ENCODE measurements at places on chromosomes 12 and 14.

- DNase-seq = no peak
These were observed 3.1 kb upstream of the PNMA1 start for GRCh38 chr14:73717266-73717665.

- DNase-seq = no peak
These were observed 159.7 kb upstream of the PWP1 start for GRCh38 chr12:107525719-107526554.

DNA sequence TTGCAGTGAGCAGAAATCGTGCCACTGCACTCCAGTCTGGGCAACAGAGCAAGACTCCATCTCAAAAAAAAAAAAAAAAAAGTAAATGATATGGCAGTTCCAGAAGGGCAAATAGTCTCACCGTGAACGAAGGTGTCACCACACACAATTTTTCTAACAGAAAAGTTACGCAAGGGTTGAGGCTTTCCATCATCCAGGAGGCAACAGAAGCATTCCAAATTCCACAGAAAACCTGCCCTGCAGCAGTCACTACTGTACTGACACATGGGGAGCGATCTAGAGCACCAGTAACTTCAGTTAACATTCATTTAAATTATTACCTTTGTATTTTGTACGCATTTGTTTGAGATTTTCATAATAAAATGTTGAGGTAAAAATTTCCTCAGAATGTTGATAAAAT is 24.8 kb downstream of the TMCC3 start:
- no peak for DNase-seq

DNA sequence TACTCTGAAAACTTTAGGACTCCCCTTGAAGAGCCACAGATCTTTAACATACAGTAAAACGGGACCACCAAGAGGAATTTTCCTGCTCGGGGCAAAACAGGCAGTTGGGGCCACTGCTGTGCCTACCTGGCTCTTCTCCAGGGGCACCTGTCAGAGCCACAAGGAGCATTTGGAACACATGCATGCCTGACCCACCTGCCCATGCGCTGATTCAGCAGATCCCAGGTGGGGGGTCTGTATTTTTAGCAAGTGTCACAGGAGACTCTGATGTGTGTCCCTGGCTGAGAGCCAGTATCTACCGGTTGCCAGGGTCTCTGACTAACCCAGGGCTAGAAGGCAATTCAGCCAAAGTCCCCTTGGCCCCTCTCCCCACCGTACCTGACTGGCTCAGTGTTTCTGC is 6.5 kb downstream of the CTDSP2 start:
- DNase-seq = no peak

- no peak for DNase-seq
These were observed 691.6 kb upstream of the FBXO33 start for GRCh38 chr14:40123816-40124215.

GRCh38 chr12:115817389-115817788 is 460.1 kb downstream of the MED13L start:
- DNase-seq = no peak

GRCh38 chr12:24172773-24173066 is 223.2 kb upstream of the SOX5 start:
- DNase-seq = no peak

DNA sequence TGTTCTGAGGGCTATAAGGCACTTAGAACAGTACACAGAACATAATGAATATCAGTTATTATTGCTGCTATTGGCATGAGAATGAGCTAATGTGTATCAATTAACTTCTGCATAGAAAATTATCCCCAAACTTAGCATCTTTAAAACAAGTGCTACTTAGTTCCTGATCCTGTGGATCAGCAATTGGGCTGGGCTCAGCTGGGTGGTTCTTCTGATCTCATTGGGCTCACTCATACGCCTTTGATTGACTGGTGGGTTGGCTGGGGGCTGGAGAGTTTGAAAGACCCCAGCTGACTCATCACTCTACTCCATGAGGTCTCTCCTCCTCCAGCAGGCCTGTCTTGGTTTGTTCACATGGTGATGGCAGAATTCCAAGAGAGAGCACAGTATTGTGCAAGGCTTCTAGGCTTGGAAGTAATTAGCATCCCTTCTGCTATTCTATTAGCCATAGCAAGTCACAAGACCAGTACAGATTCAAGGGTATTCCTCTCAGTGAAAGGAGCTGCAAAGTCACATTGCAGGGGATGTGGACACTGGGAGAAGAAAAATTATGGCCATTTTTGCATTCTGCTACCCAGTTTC is 27.2 kb upstream of the HSPB8 start:
- no peak for DNase-seq

GRCh38 chr14:99075771-99076375 is 196.1 kb downstream of the BCL11B start:
- no peak for DNase-seq

GRCh38 chr14:99592933-99593753 is 10.9 kb downstream of the CCDC85C start:
- DNase-seq = no peak

DNA sequence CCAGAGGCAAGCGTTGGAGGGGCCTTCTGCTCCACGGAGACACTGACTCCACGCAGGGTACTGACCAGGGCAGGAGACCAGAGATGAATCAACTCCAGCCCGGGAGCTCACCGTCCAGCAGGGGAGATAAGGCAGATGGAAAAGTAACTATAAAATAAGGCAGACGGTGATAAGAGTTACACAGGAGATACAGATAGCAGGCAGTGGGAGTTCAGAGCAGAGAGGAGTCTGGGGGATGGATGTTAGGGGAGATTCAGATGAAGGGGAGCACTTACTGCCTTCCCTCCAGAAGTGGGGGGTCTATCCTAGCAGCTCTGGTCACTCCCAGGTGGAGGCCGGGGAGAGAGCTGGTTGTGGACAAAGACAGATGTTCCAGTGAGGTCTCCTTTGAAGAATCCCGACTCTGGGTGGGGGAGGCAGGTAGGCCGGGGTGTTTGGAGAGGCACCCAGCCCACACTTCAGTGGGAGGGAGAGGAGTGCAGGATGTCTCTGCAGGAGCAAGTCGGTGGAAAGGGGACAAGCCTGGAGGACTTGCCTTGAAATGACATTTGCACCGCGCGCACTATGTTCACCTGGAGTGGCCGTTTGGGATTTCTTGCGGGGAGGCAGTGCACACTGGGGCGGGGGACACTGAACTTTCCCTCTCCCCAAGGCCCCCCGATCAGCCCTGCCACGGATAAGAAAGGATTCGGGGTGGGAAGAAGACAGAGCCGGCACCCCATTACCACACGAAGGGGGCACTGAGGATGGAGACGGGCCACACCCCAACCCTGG is 1.2 kb downstream of the PITPNM2 start:
- DNase-seq = no peak

DNA sequence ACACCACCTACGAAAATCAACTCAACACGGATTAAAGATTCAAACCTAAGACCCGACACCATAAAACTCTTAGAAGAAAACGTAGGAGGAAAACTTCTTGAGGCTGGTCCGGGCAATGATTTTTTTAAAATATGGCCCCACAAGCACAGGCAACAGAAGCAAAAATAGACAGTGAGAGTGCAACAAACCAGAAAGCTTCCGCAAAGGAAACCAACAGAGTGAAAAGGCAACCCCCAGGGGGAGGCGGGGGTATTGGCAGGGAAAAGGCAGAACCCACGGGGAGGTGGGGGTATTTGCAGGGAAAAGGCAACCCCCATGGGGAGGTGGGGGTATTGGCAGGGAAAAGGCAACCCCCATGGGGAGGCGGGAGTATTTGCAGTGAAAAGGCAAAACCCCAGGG is 20.5 kb upstream of the FBRSL1 start:
- DNase-seq = no peak

GRCh38 chr14:49920935-49921334 is 28.1 kb downstream of the ARF6 start:
- DNase-seq = no peak

GRCh38 chr12:12467264-12467663 is 95.4 kb downstream of the DUSP16 start:
- no peak for DNase-seq
